ENCODE measurements at places on chromosomes 5 and 9. TPM values are rescaled to one million over a fixed set of nuclear protein-coding genes. Genes with fewer than 3 reads are reported as not detected.
A peak's percentile ranks its signal among the peaks of the same experiment; 100 is the strongest.

RAB3C gene
- 0.84 TPM for total RNA-seq

GRCh38 chr5:6178846-6179532 is 199.4 kb downstream of the MED10 start:
- no peak for DNase-seq

- no peak for DNase-seq
These were observed 650.3 kb downstream of the CCDC171 start for GRCh38 chr9:16202914-16203728.

DNA sequence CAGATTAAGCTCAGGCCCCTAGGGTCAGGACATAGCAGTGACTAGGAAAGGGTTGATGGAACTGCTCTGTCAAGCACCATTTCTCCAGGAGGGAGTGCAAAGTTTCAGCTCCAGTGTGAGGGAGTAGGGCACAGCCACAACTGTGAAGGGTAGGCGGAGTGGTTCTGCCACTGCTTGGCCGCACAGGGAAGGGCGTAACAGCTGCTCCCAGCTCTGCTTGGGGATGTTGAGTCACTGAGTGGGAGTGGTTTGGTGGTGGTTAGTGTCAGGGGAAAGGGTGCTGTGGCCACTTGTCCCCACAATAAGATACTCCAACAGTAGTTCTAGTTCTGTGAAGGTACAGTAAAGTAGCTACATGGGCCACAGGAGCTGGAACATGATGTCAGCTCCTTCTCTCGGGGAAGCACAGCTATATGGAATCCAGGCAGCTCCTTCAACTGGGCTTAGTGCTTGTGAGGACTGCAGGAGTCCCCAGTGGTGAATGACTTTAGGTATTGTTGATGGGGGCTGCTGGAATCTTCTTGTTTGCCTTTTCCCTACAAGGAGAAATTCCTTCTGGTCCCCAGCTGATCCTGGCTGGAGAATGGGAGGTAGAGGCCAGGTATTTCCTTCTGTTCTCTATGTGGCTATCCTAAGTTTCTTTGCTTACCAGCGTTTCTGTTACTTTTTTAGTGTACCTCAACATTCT is 314.5 kb downstream of the SPATA31D1 start:
- DNase-seq, result no peak

DNA sequence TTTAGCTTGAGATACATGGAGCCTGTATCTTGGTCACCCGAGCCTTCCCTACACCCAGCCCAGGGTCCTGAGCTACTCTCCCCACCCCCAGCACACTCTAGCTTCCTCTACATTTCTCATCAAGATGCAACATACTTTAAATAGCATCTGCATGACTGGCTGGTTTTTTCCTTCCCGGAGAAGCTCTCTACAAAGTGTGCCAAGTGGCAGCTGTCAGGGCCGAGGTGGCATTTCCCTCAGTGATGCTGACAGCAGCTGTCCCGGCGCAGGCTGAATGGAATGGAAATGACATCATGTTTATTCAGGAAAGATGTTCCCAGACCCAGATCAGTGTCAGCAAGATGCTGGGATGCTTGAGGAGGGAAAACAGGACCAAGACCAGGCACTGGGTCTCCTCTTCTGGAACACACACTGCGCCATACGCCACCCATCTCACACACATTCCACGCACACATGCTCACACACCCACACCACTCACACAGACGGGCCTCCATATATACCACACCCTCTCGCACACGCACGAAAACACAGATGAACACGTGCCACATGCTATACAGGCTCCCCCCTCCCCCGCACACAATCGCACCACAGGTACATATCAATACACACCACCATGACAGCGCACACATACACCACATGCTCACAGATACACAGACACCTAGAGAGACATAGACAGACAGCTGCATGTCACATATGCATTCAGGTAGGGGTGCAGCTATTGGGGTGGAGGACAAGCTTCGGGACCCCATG is 67.8 kb downstream of the LHX2 start:
- DNase-seq, result no peak

GRCh38 chr9:114694719-114695269 is 12.8 kb upstream of the TEX48 start:
- DNase-seq, result no peak

DNA sequence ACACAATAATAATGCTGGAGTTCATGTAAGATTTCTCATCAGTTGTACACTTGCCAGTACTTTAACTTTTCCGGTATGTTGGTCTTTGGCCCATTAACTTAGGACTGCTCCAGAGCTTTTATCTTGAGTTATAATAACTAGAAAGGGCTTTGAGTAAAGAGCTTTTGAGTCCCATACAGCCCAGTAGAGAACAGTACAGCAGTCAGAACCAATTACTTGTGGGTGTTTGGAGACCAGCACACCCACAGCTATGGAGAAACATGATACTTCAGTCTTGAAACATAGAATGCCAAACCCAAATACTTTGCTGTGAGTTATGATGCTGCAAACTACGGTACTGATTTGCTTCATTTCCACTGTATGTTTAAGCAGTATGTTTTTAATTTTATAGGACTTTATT is 374.3 kb downstream of the CCDC171 start:
- DNase-seq, result no peak

- no peak for DNase-seq
These were observed 1.6 kb downstream of the SKP1 start for GRCh38 chr5:134174841-134175839.

DNA sequence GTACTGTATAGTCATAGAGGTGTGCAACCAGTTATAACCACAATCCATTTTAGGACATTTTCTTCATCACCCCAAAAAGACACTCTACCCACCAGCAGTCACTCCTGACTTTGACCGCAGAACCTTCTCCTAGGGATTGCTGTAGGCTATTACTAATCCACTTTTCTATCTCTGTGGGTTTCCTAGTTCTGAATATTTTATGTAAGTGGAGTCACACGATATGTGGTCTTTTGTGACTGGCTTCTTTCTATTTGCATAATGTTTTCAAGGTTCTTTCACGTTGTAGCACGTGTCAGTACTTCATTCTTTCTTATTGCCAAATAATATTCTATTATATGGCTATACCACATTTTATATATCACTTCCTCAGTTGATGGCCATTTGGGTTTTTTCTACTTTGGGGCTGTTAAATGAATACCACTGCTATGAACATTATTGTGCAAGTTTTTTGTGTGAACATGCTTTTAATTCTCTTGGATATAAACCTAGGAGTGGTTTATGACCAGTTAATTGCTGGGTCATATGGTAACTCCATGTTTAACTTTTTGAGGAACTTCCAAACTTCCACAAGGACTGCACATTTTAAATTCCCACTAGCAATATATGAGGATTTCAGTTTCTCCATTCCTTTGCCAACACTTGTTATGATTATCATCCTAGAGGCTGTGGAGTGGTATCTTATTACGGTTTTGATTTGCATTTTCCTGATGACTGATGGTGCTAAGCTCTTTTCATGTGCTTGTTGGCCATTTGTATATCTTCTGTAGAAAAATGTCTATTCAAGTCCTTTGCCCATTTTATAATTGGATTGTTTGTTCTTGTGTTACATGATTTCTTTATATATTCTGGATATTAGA is 37.8 kb downstream of the MRRF start:
- no peak for DNase-seq

DNA sequence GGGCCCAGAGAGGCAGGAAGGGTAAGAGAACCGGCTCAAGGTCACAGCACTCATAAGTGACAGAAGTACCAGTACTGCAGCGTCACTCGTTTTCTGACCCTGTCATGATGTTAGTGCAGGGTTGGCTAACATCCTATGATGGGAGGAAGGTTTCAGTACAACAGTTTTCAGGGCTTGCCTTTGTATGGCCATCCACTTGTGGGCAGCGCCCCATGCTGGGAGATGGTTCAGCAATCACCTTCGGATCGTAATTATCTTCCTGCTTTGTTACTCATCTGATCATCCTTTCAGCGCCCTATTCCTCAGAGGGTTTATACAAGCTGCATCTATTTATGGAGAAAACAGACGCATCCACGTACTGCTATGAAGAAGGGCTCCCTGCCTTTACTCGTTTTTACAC is 2.4 kb downstream of the MAP1B start:
- DNase-seq, result peak; percentile 25

OMD gene
- 4.4 TPM for total RNA-seq

- no peak for DNase-seq
These were observed 26.0 kb upstream of the PDE4D start for GRCh38 chr5:59919484-59919883.

DNA sequence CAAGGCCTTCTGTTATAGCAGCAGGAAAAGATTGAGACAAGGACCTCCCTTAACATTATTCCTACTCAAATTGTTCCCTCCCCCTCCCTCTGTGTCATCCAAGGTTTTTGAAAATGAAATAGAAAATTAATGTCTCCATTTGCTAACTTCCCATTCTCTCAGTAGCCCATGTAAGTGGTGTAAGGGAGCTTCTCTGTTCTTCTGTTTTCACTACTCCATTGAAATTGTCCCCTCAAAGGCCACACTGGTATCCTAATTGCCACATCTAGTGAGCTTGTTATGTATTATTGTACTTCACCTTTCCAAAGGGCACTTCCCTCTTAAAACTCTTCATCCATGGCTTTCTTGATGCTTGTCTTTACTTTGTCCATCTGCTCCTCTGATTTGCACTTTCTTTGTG is 131.2 kb upstream of the PIK3R1 start:
- DNase-seq, result no peak

DNA sequence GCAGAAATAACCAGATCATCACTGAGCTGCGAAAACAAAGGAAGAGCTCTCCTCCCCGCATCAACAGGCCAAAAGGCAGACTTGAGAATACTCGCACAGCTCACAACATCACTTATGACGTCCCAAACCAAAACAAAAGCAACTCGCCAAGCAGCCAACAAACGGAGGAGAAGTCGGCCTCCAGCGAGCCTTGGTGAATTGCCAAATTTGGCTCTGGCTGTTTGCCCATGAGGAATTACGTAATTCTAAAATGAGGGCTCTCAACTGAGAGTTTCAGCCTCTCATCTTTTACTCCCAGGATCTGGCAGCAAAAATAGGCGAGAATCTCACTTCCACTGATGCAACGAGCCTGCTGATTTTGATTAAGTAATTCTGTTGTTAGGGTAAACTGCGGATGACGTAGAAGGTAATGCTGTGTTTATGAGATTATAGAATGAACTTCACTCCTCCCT is 51.7 kb upstream of the SEMA6A start:
- DNase-seq, result peak; percentile 56

SPAG8 gene
- 3.2 TPM for total RNA-seq

GPR151 gene
- total RNA-seq, result not detected

CAVIN4 gene
- 71.6 TPM for total RNA-seq

DNA sequence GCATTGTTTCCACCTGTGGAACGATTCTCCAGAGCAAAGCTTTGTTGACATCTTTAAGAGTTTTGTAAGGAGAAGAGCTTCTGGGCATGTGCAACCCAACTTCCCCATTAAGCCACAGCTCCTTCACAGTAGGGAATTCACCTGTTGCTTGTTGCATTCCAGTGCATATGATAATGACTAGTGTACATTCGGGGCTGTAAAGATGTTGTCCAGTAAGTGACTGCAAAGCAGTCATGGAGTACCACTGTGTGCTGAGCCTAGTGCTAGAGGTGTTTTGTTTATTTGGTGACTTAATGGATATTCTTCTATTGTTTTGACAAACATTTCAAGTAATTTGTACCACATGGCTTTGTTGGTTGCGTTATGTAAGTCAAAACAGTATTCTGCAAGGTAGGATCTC is 12.8 kb downstream of the UGCG start:
- no peak for DNase-seq

GRCh38 chr5:568809-569208 is 43.3 kb upstream of the CEP72 start:
- DNase-seq, result no peak

- no peak for DNase-seq
These were observed 83.7 kb downstream of the TMEM215 start for GRCh38 chr9:32867026-32867425.

GRCh38 chr9:98142925-98143481 is 24.0 kb upstream of the TRIM14 start:
- no peak for DNase-seq
